ENCODE measurements at places on chromosomes 11 and 22. TPM values are rescaled to one million over a fixed set of nuclear protein-coding genes. Genes with fewer than 3 reads are reported as not detected.

DNA sequence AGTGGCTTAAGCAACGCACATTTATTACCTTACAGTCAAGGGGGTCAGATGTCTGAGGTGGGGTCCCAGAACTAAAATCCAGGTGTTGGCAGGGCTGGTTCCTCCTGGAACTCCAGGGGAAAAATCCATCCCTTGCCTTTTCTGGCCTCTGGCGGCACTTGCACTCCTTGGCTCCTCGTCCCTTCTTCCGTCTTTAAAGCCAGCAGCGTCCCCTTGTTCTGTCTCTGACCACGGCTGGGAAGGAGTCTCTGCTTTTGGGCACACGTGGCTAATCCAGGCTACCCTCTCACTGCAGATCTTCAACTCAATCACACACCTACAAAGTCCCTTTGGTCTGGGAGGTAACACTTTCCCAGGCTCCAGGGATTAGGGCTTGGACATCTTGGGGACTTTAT is 73.5 kb upstream of the WNT7B start:
- DNase-seq: no peak

DNA sequence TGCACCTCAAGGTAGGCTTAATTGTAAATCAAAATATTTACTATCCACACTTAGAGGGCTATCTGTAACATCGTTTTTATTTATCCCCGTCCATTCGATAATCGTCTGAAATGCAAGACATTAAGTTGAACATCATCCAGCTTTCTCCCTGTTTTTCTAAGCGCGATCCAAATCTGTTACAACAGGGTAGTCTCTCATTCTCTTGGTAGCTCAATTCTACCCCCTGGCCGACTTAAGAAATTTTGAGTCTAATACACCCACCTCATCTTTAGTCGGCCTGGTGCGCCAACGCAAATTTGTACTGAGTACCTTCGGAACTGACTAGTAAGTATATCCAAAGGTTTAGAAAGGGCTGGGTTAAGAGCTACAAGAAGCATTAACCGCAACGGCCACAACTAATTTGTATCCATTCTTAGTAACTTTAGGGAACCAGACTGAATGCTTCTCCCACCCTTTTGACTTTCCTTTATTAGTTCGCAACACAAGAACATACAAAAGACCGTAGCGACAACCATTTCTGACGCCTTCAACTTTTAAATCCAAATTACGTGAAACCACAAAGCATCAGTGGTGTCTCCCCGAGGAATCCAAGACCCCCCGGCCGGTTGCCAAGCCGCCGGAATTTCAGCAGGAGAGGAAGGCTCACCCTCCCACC is 1.0 kb upstream of the ZNF143 start:
- DNase-seq: peak; percentile 2

DNA sequence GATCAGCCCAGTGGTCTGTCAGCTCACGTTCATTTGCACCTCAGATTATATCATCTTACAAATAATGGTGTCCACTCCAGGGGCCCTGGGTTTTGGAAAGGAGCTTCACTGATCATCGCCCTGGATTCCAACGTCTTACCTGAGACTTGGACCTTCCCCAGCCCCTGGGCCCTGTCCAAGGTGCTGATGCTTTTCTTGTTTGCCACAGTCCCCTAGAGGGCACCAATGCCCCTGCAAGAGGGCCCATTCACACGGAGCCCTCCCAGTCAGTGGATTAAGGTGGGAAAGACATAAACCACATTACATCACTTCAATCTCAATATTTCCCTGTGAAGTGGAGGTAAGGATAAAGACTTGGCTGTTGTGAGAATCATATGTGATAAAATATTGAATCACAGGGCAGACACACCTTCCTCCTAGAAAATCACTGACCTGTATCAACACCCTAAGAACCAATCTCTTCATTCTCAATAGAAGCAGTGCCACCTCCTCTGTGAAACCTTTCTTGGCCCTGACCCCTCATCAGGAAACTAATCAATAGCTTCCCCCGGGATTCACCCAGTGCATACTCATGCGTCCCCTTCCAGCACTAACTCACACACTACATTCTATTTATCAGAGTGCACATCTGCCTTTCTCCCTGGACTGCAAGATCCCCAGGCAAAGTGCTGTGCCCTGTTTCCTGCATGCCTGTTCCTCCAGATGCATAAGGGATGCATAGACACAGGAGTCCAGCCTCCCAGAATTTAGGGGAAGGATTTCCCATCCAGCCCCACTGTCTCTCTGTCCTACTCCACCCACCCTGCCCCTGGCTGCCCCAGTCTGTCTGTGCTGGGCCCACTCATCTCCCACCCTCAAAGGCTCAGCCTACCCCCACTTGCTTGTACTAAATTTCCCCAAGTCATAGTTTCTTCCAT is 167.0 kb downstream of the BUD13 start:
- no peak for DNase-seq

- peak; percentile 73 for DNase-seq
These were observed at the start of gene PHLDA2 for GRCh38 chr11:2928605-2929530. Gene PHLDA2, minus strand, starts transcription at chr11:2929420. Its CDS starts 56 bp downstream, at chr11:2929364.

DNA sequence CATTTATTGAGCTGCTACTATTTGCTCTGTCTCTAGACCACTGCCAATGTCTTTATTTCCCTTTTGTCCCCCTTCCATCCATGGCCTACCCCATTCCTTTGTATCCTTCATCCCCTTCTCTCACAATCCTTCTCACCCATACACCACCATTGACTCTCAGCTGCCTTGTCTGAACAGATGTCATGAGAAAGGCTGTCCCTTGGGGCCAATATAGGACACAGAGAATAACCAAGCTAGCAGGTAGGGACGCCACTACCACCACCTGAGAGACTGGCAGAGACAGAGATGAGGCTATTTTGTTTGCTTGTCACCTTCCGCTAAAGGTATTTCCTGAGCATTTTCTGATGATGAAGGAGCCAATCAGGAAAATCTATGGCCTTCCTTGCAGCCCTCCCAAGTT is 138.9 kb downstream of the CD44 start:
- no peak for DNase-seq

- DNase-seq: no peak
These were observed 37.2 kb upstream of the MOB2 start for GRCh38 chr11:1523779-1524178.

DNA sequence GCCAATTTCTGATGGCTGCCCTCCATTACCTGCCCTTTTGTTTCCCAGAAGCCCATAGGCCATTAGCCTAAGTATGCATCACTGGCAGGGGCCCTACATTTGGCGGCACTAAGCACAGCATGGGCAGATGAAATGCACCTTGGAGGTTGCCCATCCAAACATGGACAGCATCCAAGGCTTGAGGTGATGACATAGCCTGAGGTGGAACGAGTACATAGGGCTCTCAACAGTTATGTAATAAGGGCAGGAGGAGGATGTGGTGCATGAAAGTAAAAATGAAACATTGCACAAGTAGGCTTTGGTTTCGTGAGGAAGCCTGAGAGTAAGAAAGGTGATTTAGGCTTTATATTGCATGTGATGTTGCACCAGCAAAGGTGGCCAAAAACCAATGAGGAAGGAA is 148.1 kb downstream of the FAM76B start:
- DNase-seq: no peak

P2RY6 gene
- 0.64 TPM for total RNA-seq

GRCh38 chr11:105219269-105219668 is 79.7 kb upstream of the CARD18 start:
- DNase-seq: no peak

- DNase-seq: no peak
These were observed 15.5 kb upstream of the TSPAN18 start for GRCh38 chr11:44711113-44711786.

DNA sequence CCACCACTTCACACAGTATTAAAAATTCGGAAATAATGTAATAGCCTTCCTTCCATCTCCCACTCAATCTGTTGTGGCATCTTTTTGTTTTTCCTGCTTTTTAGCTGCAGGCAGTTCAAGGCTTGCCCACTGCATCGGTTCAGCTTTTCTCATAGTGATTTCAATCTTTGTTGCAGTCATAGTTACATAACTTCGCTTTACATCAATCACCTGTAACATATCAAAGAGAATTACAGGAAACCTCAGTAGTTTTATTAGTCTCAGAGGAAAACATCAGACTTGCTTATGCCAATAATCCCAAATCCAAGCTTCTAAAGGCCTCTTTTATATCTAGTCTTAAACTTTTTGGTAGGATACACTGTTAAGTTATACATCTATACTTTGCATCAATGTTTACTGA is 20.5 kb downstream of the CHORDC1 start:
- DNase-seq: no peak

- peak; percentile 53 for DNase-seq
These were observed 11.9 kb downstream of the CRTAM start for GRCh38 chr11:122850076-122850631.

DNA sequence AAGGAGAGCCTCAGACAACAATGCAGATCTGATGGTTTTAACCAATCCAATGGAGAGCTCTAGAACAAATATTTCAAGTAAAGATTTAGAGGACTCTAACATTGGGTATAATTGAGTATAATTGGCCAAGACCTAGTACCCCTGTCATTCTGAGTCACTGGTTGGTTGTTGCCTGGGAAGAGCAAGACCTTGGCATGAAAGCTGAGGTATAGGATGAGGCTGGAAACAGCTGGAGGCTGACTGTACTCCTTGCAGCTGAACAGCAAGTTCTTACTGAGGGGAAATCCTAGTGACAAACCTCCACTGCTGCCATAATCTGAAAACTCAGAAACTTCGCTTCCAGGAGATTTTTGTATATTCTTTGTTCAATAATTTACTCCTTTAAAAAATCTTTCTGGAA is 54.3 kb upstream of the MUC15 start:
- no peak for DNase-seq

SPI1 gene
- total RNA-seq: not detected

- no peak for DNase-seq
These were observed 95.0 kb downstream of the AASDHPPT start for GRCh38 chr11:106172386-106172991.

ACR gene
- total RNA-seq: not detected

GRCh38 chr11:12862696-12863469 is 146.2 kb upstream of the RASSF10 start:
- DNase-seq: peak; percentile 84

GRCh38 chr11:62223095-62223494 is 14.6 kb downstream of the SCGB2A1 start:
- no peak for DNase-seq

GRCh38 chr11:1871531-1871930 is 18.6 kb downstream of the LSP1 start:
- no peak for DNase-seq

DNA sequence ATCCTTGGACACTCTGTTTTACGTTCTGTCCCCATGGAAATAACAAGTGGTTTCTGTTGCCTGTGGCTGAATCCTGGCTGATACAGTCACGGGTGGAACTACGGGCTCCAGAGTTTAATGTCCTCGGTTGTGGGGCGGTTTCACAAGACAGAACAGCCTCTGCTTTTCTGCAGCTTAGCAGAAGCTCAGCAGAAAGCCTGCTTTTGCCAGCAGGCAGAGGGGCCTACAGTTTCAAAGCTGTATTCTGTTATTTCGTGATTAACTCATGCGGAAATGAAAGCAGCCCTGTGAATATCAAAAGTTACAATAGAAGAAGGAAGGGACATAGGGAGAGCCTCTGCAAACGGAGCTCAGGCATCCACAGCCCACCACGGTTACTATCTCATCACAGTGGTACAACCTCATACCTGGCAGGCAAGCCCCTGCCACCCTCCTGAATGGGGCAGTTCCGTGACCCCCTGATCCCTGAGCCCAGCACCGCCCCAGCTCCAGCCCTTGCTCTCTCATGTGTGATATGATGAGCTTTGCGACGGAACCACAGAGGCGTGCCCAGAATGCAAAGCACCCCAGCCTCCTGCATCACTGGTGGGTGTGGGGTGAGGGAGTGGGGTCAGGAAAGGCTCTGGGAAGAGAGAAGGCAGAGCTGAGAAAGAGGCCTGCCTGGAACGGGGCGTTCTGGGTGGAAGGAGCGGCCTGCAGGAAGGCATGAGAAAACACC is 360.6 kb downstream of the BRD1 start:
- no peak for DNase-seq

DNA sequence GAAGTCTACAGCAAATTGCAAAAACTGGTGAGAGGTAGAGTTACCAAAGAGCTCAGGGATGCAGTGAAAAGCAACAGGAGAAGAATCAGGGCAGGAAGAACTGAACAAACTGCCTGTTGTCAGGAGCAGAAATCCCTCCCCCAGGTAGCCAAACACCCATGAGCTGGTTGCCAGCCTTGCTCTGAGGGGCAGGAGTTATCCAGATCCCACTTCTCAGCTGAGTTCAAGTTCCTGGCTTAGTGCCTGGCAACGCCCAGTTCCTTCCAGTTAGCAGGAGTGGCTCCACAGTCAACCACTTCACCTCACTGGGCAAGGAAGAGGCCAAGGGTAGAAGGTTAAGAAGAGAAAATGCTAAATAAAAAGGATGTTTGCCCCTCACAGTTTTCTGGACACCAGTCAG is 1.9 kb upstream of the MPZL2 start:
- no peak for DNase-seq

DNA sequence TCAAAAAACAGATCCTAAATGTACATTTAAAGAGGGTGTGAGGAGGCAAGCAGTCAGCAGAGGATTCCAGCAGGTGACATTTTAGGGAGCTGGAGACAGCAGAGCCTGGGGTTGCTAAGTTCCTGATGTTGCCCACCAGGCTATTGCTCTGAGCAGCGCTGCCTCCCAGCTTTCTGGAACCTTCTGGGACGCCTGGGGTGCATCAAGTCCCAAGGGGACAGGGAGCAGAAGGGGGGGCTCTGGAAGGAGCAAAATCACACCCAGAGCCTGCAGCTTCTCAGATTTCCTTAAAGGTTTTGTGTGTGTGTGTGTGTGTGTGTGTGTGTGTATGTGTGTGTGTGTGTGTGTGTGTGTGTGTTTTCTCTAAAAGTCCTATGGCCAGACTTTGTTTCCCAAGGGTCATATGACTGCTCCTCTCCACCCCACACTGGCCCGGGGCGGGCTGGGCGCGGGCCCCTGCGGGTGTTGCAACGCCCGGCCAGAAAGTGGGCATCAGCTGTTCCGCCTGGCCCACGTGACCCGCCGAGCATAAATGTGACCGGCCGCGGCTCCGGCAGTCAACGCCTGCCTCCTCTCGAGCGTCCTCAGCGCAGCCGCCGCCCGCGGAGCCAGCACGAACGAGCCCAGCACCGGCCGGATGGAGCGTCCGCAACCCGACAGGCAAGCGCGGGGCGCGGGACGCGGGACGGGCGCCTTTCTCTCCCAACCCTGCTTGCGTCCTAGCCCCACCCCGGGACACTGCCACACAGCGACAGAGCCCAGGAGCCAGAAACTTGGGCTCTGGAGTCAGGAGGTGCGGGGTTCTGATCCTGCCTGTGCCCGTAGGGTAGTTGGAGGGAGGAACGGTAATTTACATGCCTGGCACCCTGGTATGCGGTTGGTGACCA is at the start of gene HMOX1:
HMOX1 (plus strand) TSS at position 560 of the 887 bp plus-strand sequence; CDS start at position 638, 78 bp downstream.
- peak; percentile 89 for DNase-seq

GRCh38 chr11:7444091-7444981 is 41.0 kb upstream of the OLFML1 start:
- no peak for DNase-seq

Measured in HFFc6 (cell line).